ENCODE measurements at places on chromosomes 7 and 10.

GRCh38 chr7:155753446-155753965 lies 58.8 kb downstream of the SHH start:
- no peak for DNase-seq

GRCh38 chr10:1464881-1465417 lies 272.4 kb downstream of the ADARB2 start:
- DNase-seq = no peak

DNA sequence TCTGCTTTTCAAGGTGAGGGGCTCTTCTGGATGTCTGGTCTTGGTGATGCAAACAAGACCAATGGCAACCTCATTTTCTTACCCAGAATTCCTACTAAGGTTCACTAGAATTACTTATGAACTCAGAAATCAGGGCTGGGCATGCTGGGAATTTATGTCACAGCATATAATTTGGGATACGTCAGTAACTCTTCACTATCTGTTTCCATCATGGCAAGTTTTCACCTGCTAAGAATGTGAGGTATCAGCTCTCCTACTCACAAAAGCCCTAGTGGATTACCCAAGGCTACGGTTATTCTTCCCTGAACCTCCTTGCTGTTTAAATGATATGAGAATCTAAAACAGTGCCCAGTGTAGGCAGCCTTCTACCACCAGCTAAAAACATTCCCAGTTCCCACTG lies 53.1 kb downstream of the PNLIPRP2 start:
- DNase-seq = no peak

GRCh38 chr10:80540981-80541750 lies 3.5 kb downstream of the SH2D4B start:
- DNase-seq = no peak

GRCh38 chr10:15868006-15868405 lies 7.7 kb upstream of the MINDY3 start:
- DNase-seq = no peak

GRCh38 chr7:90605055-90605454 lies 8.9 kb downstream of the CDK14 start:
- DNase-seq = no peak

DNA sequence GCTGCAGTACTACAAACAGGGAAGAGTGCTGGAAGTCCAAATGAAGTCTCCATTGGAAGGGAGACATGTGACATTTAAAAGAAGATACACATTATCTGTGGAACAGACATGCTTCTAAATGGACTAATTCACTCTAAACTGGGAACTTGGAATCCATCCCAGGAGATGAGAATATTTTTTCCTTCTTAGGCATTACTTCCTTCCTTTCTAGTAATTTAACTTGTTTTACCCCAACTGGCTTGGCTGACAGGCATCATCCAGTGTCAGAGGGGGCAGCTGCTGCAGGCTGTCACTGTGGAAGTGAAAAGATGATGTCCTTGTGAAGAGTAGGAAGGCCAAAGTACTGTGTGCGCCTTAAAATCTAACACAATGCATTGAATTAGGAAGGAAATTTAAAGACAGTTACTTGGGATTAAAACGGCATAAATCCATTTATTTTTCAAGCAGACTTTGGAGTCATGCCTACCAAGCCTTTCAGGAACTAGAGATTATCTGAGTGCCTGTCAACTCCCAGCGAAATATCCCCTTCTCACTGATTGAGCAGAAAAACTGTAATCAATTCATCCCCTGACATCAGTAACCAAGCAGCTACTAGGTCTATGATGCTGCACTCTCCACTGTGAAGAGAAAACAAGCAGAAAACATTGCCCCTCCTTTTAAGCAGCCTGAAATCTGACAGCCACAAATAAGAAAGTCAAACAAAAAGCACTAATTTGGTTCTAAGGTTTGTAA lies 161.2 kb downstream of the DGKI start:
- no peak for DNase-seq

DNA sequence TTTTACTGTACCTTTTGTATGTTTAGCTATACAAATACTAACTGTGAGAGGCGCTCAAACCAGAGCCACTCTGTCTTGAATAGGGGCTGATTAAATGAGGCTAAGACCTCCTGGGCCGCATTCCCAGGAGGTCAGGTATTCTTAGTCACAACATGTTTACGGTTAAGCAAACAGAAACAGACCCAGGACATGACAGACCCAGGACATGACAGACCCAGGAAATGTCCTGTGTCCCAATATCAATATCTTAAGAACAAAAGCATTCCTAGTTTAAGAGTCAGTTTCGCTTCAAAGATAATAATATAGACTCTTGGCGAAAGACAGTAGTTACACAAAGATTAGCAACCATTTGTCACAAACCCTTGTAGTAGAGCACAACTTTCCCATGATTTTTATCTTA lies 304.5 kb downstream of the CCSER2 start:
- no peak for DNase-seq

DNA sequence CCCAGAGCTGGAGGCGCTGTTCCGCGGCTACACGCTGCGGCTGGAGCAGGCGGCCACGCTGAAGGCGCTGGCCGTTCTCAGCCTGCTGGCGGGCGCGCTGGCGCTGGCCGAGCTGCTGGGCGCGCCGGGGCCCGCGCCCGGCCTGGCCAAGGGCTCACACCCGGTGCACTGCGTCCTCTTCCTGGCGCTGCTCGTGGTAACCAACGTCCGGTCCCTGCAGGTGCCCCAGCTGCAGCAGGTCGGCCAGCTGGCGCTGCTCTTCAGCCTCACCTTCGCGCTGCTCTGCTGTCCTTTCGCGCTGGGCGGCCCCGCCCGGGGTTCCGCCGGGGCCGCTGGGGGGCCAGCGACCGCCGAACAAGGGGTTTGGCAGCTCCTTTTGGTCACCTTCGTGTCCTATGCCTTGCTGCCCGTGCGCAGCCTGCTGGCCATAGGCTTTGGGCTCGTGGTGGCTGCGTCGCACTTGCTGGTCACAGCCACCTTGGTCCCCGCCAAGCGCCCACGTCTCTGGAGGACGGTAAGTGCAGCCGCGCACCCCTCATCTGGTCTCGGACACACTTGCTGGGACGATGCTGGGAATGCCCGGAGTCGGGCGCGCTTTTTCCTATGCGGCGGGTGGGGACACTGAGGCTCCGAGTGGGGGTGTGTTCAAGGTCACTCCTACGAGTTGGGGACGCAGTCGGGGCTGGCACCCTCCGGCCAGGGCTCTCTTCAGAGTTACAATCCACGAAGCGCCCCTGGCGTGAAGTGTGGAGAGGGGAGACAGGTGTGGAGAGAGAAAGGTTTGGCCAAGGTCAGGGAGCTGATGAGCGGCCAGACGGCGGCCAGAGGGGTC lies 717 bp downstream of the ADCY1 start:
- DNase-seq = peak; percentile 30

DNA sequence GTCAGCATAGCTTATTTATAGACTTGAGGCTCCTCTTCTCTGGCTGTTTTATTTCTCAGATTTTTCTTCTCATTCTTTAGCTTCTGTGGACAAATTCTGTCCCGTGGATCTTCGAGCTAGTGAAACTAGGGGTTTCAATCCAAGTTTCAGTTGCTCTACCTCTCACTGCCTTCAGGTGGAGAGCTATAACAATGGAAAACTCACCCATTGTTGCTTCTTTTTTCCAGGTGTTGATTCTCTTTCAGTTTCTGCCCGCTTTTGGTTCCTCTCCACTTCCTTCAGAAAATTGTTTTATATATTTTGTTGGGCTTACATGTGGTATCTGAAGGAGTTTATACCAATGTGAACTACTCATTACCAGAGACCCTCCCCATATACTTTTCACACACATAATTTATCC lies 266.1 kb downstream of the TCF7L2 start:
- DNase-seq = no peak

GRCh38 chr10:507355-507699 lies 182.1 kb downstream of the DIP2C start:
- DNase-seq = no peak

- DNase-seq = no peak
Observed at GRCh38 chr7:66277492-66277891, 72.4 kb downstream of the TPST1 start.

DNA sequence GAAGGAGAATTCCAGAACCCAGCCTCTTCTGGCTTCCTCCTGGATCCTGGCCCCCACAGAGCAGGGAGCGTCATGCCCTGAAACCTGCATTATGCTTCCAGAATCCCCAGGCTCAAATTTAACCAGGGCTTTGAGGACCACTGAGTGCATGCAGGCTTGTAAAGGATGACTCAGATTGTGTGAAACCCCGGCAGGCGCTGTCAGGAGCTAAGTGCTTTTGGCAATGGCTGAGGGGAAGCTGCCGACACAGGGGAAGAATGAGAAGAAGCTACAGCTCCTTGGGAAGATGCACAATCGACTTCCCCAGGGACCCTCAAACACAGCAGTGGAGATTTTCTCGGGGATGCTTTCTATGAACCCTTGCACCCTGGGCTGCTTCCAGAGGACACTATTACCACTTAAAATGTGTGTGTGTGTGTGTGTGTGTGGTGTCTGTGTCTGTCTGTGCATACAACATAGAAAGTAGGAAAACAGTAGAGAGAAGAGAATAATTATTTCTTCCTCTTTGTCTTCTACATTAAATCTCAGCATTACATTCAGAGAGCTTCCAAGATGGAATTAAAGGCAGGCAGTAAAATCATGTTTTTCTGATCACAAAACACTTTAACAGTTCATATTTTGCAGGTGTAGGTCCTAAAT lies 183.5 kb upstream of the INHBA start:
- peak; percentile 29 for DNase-seq

GRCh38 chr7:36208426-36208825 lies 55.4 kb downstream of the EEPD1 start:
- DNase-seq = no peak

DNA sequence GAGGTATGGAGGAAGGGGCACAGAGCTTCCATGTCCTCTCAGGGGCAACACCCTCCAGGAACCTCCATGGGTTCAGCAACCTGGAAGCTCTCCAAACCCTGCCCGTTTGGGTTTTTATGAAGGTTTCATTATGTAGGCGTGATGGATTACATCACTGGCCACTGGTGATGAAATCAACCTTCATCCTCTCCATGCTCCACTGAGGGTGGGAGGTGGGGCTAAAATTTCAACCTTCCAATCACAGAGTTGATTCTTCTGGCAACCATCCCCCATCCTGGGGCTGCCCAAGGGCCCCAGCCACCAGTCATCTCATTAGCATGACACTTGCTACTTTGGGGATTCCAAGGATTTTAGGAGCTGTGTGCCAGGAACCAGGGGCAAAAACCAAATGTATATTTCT lies 90.1 kb downstream of the TEX36 start:
- no peak for DNase-seq
